ENCODE measurements at places on chromosomes 12 and 14.

DNA sequence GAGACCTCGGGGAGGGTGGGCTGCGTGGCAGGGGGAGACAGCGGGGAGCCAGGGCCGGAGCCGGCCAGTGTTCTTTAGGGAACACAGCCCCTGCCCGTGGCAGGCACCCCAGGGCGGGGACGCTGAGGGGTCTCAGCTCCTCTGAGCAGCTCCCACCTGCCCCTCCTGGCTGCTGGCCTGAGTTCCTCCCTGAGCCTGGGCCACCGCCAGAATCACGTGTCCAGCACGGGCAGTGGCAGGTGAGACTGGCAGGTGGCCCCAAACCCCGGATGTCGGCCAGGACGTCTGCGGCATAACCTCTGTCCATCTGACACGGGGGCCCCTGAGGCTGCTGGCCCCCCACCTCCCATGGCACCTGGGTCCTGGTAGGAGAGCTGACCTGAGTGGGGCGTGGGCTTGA, 25.1 kb downstream of the NOC4L start:
- DNase-seq, result no peak

DNA sequence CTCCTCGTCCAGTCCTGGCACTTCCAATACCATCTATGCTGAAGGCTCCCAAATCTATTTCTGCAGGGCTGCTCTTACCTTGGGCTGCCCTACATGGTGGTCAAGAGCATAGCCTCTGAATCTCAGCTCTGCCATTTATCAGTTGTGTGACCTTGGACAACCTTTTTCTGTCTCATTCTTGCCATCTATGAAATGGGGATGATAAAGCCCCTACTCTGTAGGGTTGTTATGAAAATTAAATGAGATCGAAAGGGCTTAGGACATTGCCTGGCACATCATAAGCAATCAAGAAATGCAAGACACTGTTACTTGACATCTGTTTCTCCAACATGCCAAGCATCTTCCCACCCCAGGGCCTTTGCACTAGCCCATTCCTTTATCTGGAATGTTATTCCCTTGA, 45.5 kb upstream of the GPATCH2L start:
- DNase-seq, result no peak

- DNase-seq, result no peak
These were observed 13.3 kb upstream of the RGS6 start for GRCh38 chr14:71918955-71919354.

DNA sequence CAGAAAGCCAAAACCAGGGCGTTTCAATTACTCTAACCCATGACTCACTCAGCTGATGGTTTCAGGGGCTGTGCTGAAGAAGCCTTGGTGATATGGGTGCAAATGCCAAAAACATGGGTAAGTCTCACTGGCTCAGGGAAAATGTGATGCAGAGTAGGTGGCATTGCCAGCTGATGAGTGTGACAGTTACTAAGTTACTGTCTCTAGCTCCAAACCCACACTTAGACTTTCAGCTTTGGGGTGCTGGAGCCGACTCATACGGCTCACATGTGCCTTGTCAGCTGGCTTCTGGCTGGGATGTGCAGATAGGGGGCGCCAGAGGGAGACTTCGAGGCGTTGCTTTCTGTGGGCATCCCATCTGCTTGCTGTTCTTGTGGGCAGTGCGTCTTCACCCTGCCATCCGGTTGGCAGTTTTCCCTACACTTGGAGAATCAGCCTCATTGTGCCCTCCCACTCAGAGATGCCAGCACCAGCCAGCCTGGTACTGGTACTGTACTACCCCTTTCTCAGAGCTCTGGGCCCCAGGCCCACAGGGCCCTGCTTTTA, 11.1 kb upstream of the KRT7 start:
- DNase-seq, result no peak

GRCh38 chr14:86707071-86707470, 1177.1 kb downstream of the FLRT2 start:
- no peak for DNase-seq

Data from cerebellar nuclear complex (tissue), 1 donor.